ENCODE measurements at places on chromosomes 5 and 9.

- DNase-seq, result no peak
Measured at GRCh38 chr5:89435347-89435746, 552.4 kb upstream of the MEF2C start.

- no peak for DNase-seq
Measured at GRCh38 chr9:95102001-95102433, 215.5 kb downstream of the FANCC start.

DNA sequence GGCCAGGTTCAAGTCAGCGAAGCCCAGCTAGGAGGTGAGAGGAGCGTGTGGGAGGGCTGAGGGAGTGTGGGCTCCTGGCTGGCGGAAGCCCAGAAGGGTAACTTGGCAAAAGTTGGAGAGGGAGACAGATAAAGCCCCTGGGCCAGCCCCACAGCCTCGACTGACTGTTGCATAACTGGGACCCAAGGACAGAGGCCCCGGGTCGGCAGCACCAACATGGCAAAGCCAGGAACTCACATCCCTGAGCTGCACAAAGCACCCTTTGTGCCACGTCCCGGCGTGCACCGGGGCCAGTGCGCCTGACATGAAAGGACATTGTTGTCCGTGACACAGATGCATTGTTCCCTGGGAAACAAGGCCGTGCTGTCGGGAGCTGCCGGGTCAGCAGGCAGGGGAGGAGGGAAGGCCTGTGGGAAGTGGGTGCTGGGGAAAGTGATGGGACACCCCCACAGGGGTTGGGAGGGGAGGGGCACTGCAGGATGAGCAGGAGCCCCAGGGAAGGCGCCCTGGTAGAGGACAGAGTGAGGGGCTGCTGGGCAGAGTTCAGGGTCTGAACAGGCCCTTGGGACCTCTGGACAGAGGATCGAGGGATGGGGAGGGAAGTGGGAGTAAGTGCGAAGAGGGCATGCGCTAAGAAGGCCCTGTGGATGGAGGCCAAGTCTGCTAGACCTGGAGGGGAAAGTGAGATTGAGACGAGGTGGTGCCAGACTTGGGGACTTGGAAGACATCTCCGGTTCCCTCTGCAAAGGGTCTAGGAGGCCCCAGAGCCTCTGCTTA is 13.0 kb upstream of the DPM2 start:
- DNase-seq, result no peak

GRCh38 chr9:33129886-33130881 is 37.0 kb downstream of the B4GALT1 start:
- DNase-seq, result no peak

GRCh38 chr5:137994556-137994955 is 38.3 kb downstream of the FAM13B start:
- DNase-seq, result no peak

DNA sequence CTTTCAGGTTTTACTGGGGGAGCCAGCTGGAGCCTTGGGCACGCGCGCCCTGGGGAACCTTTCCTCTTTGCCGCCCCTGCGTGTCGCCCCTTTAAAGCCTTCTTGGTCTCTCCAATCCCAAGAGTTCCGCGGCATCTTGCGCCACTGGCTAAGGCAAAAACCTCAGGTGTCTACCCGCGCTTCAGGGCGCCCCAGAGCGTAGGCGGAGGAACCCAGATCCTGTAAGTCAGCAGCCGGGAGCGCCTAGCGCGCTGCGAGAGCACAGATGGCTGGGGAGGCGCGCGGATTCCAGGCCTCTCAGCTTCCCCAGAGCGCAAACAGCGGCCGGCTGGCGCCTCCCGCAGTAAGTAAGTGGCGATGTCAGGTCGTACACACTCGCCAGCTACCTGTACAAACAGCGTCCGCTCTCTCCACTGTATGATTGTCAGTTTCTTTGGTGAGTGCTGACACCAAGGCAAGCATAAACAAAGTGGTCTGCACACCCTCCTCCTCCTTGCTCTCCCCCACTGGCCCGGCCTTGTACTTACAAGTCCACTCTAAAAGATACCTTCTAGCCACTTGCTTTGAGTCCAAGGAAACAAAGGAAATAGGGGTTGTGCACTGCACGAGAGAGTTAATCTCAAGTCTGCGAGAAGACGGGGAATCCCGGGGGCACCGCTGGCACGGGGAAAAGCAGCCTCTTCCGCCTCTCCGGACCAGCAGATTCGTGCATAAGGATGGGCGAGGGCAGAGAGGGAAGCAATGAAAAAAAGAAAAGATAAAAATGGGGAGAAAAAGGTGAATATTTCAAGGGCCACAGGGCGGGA is 2.9 kb downstream of the HTR1A start:
- no peak for DNase-seq

DNA sequence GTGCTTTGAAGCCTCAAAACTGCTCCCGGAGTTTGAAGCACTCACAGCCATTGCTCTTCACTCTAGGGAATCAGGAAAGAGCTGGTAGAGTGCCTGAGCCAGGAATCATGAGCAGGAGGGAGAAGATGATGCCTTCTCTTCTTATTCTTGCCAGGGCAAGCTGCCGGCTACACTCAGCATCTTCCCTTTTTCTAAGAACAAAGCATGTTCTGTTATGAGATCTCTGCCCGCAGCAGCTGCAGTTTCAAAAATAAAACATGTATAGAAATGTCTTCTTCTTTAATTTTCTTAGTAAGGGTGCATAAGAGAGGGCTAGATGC is 57.9 kb upstream of the RICTOR start:
- DNase-seq, result no peak

DNA sequence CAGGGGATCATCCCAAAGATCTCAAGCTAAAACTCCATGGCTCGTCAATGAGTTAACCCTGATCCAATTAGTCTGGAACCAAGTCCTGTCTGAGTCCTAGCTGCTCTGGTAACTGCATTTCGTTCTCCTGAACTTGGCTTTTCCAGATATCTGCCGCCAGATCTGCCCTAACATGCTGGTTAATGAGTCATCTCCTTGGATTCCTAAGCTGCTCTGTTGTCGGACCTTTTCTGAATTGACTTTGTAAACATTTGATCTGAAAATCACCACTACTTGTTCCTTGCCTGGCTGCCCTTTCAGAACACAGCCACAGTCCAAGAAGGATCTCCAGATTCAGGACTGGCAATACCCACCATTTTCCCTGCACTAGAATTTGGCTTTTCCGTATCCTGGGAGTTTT is 473.0 kb downstream of the ZSWIM6 start:
- DNase-seq, result no peak

DNA sequence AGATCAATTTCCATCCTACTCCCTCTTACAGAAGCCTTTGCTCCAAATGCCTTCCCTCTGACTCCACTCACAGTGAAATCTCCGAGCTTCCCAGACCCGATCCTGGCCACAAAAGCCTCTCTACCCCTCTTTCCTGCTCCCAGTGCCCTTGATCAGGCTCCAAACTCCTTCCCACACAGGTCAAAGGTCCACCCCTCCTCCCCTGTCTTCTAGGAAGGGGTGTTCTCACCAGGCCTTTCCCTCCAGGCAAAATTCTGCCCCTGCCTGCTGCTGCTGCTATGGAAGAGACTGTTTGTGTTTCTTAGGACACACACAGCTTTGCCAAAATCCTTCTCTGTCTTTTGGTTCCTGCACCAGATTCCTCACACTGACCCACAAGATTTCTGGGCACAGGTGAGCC is 85.8 kb upstream of the ALDH1A1 start:
- DNase-seq, result no peak

GRCh38 chr9:30103647-30104394 is 2280.6 kb upstream of the ACO1 start:
- DNase-seq, result no peak

DNA sequence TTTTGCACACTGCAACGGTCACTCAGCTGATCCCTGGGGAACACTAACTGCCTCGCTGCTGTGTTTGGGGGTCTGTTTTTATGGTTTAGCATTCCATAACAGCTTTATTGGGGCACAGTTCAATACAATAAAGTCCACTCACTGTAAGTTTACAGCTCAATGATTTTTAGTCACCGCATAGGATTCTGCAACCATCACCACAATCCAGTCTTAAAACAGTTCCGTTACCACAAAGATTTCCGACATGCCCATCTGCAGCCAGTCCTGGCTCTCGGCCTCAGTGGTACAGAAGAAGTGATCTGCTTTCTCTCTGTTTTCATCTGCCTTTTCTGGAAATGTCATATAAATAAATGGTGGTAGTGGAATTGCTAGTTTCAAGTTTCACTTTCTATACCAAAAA is 23.6 kb downstream of the OR2V2 start:
- no peak for DNase-seq

- DNase-seq, result no peak
Measured at GRCh38 chr5:177491429-177491945, 5.9 kb downstream of the PDLIM7 start.

DNA sequence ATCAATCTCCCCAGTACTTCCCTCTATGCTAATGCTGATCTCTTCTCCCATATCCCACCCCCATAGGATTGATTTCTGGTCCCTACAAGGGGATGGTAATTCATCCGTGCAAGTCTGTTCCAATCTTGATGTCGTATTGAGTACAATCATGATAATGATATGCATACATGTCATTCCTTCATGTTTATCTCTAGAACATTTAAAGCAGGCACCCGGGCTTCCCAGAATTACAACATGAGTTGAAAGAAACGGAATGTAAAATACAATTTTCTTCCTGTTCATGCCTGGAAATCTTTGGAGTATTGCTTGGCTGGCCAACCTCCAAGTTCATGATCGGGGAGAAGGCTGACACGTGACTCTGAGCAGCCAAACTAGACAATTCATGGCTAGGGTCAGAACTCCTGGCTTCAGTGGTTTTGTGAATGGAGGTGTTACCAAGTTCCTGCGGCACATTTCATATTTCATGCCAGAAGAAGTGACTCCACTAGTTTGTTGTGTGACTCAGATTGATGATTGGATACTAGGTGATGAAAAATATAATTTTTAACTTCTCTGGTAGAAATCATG is 66.6 kb downstream of the C9orf152 start:
- DNase-seq, result no peak

DNA sequence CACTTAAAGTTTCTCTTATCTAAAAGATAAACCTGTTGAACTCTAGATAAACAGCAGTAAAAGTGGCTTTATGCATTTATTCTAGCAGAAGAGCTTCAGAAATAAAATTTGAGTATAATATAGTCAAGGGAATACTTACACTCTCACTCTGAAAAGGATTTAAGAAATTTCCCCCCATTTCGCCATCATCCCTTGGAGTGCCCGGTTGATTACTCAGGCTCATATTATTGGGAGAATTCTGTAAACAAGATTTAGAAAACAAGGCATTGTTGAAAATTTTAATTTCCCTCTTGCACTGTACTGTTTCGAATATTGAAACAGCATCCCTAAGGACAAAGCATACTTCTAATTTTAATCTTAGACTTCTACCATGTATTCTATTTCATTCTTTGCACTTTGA is 34.5 kb upstream of the ACOT12 start:
- no peak for DNase-seq

DNA sequence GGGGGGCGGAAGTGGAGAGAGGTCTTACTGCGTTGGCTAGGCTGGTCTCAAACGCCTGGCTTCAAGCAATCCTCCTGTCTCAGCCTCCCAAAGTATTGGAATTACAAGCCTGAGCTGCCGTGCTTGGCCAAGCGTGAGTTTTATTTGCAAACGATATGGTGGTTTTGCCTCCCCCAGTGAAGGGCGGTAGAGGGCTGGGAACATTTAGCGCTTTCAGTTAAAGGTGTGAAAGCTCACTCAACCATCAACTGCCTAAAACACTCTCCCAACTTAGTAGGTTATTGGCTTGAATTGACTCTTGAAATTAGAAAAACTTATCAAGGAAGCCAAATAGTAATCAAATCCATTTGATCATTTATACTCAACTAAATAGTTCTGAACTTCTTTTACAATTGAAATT is 156.3 kb downstream of the ESM1 start:
- no peak for DNase-seq

Data from activated CD8-positive, alpha-beta memory T cell treated with anti-CD3 and anti-CD28 coated beads for 1 hour (primary cell).